HEK293T (cell line): ENCODE measurements at places on chromosomes 16 and 17.
A peak's percentile ranks its signal among the peaks of the same experiment; 100 is the strongest.

GRCh38 chr16:3171855-3172593 is 16.0 kb upstream of the OR1F1 start:
- peak; percentile 53 for DNase-seq

GRCh38 chr16:322476-323143 is 29.9 kb downstream of the AXIN1 start:
- DNase-seq, result no peak

DNA sequence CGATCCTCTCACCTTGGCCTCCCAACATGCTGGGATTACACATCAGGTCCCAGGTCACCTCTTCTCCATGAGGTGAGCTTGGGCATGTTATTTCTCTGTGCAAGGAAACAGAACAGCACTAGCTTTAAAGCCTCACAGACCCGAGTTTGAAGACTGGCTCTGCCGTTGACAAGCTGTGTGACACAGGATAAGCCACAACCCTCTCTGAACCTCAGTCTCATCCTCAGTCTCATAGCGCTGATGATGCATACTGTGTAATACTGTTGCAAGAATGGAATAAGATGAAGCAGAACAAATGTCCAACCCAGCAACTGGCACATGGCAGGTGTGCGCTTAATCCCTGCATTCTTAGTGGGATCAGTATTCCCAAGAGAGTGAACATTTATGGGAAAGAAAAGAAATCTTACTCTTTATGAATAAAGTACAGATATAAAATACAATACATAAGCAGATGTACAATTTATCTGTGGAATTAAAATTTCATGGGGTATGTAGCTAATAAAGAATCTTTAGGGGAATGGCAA is 43.5 kb downstream of the ABAT start:
- no peak for DNase-seq

GRCh38 chr17:48427598-48427997 is 2.4 kb downstream of the SKAP1 start:
- no peak for DNase-seq

DNA sequence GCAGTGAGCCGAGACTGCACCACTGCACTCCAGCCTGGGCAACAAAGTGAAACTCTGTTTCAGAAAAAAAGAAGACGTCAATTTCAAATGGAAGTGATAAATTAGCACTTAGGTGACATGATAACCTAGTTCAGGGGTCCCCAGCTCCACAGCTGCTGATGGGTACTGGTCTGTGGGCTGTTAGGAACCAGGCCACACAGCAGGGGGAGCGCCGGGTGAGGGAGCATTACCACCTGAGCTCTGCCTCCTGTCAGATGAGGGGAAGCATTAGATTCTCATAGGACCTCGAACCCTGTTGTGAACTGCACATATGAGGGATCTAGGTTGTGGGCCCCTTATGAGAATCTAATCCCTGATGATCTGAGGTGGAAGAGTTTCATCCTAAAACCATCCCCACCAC is 253.0 kb downstream of the FOXL1 start:
- no peak for DNase-seq

- no peak for DNase-seq
These were observed 82.7 kb upstream of the CREBBP start for GRCh38 chr16:3963203-3963602.

DNA sequence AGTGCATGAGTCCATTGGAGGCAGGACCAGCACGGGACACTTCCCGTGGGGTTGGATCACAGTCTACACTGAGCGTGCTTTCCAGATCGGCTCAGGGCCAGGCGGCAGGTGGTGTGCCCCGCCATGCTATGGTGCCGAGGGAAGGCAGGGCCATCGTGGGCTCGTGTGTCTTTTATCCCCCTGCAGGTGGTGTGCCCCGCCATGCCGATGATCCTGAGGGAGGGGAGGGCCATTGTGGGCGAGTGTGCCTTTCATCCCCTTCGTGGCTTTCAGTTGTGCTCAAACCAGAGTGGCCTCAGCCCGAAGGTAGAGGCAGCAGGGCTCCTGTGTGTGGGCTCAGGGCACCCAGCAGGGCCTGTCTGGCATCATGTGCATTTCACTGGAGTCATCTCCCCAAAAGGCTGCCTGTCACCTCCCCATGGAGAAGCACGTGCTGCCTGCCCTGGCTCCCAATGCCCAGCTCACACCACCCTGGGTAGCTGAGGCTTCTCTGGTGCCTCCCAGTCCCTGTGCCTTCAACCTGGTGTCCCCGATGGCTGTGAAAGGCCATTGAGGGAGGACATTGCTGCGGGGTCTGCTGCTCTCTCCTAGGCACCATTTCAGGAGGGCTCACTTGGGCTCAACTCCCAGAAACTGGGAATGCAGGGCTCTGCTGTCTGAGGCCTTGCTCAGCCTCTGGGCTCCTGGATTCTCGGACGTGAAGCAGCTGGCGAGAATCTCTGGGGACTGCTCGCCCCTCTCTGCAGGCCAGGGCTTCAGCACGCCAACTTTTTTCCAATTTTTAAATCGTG is 207.6 kb downstream of the NPIPB11 start:
- DNase-seq, result no peak

DNA sequence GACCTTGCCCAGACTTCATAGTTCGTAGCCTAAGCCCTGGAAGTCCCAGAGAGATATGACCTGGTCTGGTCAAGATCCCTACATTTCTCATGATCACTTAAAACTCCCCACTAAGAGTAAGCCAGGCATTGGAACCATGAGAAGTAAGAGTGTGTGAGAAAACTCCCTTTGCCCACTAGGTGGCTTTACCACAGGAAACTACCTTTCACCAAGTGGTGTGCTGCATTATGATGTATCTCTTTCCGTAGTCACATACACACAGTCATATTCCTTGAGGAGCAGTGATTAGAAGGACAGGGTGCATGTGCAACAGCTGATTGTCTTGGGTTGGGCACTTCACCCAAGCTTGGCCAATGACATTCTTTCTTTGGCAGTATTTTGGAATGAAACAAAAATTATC is 639.3 kb downstream of the KCNJ2 start:
- DNase-seq, result peak; percentile 25

GRCh38 chr17:13160296-13160695 is 142.5 kb upstream of the ELAC2 start:
- DNase-seq, result no peak

DNA sequence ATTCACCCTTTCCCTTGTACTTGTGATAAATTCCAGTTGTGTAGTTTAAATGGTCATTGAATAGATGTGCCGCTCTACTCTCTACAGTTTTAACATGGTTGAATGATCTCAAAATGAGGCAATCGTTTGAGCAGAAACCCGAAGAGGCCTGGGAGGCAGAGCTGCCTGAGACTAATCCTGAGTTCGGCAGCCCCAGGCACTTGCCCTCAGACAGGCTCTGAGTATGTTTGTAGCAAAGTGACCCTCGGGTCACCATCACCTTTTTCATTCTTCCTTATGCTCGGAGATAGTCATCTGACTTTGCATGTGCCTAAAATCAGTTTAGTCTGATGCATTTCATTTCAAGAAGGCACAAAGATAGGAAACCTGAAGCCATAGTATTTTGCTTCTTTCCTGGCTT is 184.0 kb upstream of the RBFOX1 start:
- DNase-seq, result no peak

- no peak for DNase-seq
These were observed 963.1 kb upstream of the GOT2 start for GRCh38 chr16:59697236-59697635.

DNA sequence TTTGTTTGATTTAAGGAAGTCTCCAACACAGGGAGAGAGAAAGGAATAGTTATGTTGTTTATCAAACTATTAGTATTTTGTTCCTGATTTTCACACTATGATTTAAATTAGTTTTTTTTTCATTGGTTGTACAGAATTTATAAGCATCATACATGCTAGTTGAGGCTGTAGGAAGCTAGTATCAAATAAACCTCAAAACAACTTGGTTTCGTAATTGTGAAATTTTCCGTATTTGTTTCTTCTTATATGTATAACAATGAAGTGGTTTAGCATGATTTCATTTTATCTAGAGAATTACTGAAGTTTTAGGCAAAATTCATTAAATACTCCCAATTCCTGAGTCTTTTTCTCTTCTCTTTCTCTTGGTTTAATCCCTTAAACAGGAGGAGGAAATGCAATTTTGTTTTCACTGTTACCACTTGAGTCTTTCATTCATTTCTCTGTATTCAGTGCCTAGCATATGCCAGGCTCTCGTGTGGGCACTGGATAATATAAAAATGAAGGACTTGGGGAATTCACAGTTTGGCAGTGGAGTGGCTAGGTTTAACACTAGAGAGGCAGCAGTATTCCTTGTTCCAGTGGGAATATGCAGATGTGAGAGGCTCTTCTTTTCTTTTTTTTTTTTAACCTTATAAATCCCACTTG is 1.8 kb downstream of the CYLD start:
- no peak for DNase-seq

DNA sequence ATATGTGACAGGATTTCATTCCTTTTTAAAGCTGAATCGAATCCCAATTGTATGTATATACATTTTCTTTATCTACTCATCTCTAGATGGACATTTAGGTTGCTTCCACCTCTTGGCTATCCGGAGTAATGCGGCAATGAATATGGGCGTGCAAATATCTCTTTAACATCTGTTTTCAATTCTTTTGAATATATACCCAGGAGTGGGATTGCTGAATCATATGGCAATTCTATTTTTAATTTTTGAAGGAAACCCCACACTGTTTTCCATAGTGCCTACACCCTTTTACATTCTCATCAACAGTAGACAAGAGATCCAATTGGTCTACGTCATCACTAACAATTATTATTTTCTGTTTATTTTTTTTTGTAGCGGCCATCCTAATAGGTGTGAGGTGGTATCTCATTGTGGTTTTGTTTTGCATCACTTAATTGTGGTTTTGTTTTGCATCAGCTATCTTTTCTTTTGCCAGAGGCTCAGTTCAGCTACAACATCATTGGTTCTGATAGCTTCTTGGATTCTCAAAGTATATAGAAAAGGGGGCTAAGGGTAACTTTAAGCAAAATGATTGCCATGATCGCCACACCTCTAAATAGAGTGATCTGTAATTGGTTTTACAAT is 25.6 kb upstream of the MAP2K6 start:
- no peak for DNase-seq

- DNase-seq, result no peak
These were observed 4.7 kb upstream of the IGF2BP1 start for GRCh38 chr17:48992444-48992843.

GRCh38 chr16:53892155-53892554 is 188.2 kb downstream of the FTO start:
- DNase-seq, result peak; percentile 64

- peak; percentile 50 for DNase-seq
These were observed 36.1 kb downstream of the GINS2 start for GRCh38 chr16:85652431-85653221.

DNA sequence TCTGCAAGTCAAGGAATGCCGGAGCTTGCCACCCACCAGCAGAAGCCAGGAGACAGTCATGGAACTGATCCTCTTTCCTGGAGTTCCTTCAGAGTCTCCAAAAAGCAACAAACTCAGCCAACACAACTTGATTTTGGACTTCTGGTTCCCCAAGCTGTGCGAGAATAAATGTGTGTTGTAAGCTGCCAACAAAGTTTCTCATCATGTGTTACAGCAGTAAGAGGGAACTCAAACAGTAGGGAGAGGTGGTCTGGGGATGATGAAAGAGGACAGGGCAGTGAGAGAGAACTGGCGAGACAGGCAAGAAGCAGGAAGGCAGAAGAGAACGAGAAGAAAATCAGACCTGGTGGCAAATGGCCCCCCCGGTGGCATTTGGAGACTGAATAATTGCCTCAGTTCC is 204.9 kb downstream of the MAF start:
- DNase-seq, result no peak

DNA sequence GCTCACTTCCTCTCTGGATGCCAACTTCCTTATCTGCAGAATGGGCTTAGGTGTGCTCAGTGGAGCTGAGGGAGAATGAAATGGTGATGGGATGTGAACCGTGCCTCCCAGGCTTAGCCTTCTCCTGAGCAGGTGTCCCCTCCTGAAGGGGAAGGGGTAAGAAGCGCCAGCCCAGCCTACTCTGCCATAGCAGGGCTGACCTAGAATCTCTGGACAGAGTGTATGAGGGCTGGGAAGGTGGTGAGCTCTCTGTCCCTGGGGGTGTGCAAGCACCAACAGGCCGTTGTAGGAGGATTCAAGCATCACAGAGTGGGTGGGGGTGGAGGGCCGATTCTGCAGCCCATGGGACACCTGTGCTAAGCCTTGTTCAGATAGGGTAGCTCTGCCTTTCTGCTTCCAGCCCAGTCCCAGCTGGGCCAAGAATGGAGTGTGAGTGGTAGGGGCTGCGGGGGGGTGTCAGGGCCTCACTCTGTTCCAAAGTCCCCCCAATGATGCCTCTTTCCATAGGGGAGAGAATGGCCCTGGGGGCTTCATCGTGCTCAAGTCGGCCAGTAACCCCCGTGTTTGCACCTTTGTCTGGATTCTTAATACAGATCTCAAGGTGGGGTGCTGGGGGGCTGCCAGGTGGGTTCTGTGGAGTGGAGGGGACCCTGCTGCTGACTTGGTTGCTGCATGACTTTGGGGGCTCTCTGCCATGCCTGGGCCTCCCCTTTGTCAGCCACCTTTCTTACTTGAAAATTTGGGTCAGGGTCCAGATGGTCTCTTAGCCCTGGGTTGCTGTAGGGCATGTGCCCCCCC is 3.2 kb upstream of the TCAP start:
- no peak for DNase-seq

DNA sequence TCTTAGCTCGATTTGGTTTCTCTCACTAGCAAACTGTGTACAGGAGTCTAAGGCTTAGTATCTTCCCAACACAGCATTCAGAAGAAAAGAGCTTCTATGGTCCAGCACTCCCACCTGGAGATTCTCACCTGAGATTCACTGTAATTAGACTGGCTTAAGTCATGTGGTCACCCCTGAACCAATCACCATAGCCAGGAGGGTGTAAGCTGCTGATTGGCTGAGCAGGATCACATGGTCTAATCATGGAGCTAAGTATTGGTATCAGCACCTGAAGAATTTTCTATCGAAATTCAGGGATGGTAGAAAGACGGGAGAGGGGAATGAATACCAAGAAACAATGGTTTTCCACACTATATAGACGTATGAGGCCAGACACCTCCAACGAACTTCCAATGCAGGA is 359.8 kb upstream of the ERCC4 start:
- no peak for DNase-seq

GRCh38 chr16:57694725-57695679 is at the start of gene DRC7:
Gene DRC7, plus strand, starts transcription at chr16:57694806. Its CDS starts 3,144 bp downstream, at chr16:57697950.
- peak; percentile 70 for DNase-seq

- DNase-seq, result no peak
These were observed 188.0 kb downstream of the NTN1 start for GRCh38 chr17:9209347-9209746.

DNA sequence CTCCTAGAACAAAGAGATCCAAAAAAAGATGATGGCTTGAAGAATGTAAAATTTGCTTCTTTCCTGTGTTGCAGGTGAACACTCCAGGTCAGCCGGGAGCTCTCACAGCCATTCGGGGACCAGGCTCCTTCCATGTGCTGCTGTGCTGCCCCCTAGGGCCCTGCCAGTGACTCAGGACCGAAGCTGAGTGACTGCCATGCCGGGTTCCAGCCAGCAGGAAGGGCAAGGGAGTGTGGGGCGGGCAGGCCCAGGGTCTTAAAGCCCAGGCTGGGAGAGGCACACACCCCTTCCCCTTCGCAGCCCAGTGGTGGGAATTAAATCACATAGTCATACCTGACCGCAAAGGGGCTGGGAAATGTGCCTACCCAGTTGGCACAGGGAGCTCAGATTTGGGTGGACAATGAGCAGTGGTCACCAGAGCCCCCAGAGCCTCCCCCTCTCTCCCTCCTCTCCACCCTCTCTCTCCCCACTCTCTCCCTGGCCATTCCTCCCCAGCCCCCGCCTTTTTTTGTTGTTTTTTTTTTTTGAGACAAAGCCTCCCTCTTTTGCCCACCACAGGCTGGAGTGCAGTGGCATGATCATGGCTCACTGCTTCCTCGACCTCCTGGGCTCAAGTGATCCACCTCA is 11.5 kb downstream of the EPOP start:
- DNase-seq, result peak; percentile 71
